CD4-positive, alpha-beta T cell treated with Interleukin-12 subunit alpha and Interleukin-12 subunit beta, for 1 hour (primary cell): ENCODE measurements at places on chromosomes 6 and 20.

GRCh38 chr20:41571006-41571405 is 47.2 kb downstream of the CHD6 start:
- DNase-seq: no peak

GRCh38 chr6:158630938-158631616 is 13.5 kb downstream of the DYNLT1 start:
- DNase-seq: no peak

GRCh38 chr20:63257629-63258028 is 3.4 kb upstream of the NKAIN4 start:
- no peak for DNase-seq

DNA sequence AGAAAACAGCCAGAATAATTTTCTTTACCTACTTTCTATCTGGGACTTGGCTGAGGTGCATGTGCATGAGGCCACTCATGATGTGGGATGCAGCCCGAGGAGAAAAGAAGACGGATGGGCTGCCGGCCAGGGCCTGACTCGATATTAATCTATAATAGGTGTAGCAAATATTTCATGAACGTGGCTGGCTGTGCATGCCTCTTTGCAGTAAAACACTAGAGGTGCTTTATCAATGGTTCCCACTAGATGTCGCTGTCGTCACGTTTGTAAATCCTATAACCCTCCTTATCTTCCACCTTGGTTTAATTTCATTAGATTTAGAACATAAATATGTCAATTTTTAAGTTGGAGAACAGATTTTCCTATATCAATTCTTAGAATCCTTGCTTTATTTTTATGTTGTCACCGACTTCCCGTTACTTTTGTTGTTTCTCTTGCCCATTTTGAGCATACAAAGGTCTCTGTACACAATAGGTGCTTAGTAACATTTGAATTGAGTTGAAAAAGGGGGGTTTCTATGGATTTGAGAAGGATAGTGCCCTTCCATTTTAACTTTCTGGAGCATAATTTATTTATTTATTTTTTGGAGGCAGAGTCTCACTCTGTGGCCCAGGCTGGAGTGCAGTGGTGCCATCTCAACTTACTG is 19.6 kb upstream of the FERMT1 start:
- DNase-seq: peak; percentile 41

- no peak for DNase-seq
These were observed 80.2 kb downstream of the AFDN start for GRCh38 chr6:167906899-167907298.

GRCh38 chr6:112038268-112038667 is 15.6 kb upstream of the CCN6 start:
- DNase-seq: no peak
